ENCODE measurements at places on chromosomes 16 and 17.

- no peak for DNase-seq
These were observed 99.3 kb downstream of the METRNL start for GRCh38 chr17:83178533-83179304.

DNA sequence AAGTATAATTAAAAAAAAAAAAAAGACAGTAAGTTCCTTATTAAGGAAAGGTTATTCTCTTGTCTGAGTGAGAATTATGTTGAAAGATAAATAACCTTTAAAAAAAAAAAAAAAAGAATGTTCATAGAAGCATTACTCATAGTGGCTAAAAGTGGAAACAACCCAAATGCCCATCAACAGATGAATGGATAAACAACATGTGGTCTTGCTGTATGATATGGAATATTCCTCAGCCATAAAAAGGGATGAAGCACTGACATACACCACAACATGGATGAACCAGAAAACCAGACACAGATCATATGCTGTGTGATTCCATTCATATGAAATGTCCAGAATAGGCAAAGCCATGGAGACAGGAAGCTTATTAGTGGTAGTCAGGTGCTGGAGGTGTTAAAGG is 9.2 kb upstream of the CCNF start:
- DNase-seq = no peak

- DNase-seq = no peak
These were observed 707 bp upstream of the CACNB1 start for GRCh38 chr17:39198186-39198566.

DNA sequence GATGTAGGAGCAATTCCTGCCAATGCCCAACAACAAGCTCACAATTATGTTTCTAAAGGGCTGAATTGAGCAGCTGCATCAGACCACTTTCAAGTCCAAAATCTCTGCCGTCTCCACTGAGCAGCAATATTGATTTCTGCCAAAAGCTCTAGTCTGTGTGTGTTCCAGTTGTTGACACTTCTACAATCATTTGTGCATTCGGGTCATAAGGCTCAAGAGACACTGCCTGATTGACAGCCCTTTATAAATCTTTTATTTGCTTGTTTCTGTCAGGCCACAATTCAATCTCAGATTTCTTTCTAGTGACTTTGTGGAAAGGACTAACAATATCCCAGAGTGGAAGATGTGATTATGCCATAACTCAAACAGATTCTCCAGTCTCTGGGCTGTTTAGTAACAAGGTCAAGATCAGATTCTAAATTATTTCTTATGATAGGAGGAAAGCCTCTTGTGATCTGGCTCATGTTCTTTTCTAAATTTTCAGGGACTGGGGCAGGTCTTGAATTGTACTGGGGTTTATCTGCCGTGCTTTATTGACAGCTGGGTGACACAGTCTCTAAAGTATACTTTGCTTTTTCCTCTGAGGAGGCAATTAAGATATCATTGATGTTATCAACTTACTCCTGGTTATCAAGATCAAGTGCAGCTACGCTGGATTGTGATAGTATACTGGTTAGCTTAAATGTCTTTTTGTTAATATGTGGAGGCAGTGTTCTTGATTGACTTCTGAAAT is 377.1 kb downstream of the CNTNAP4 start:
- no peak for DNase-seq

GRCh38 chr17:64706224-64707049 is 44.3 kb upstream of the SMURF2 start:
- DNase-seq = no peak

DNA sequence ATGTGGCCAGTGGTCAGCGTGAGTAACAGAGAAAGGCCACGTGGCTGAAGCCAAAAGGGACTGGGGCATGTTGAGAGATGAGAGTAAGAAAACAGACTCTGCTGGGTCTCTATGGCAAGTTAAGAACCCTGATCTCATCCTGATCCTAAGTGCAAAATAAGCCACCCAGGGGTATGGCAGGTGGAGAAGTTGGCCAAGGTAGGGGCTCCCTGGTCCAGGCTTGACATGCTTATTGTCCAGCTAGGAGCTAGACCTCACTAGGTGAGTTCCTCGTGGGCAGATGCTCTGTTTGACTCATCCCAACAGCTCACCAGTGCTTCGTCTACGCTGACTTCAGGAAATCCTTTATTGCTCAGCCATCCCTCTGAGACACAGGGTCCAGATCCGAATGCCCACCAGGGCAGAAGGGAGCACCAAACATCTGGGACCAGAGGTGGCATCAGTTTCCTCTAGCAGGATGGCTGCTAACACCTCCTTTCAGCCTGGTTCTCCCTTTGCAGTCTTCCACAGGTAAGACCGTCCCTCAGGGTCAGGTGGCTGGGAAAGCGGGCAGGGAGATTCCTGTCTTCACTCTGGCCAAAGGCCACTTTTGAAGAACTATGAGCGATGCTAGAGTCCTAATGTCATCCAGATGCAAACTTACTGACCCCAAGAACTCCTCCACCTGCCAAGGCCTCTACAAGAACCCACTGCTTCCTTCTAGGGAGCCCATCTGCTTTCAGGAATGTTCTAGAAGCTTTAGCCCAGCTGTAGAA is 99.5 kb downstream of the CDYL2 start:
- no peak for DNase-seq

DNA sequence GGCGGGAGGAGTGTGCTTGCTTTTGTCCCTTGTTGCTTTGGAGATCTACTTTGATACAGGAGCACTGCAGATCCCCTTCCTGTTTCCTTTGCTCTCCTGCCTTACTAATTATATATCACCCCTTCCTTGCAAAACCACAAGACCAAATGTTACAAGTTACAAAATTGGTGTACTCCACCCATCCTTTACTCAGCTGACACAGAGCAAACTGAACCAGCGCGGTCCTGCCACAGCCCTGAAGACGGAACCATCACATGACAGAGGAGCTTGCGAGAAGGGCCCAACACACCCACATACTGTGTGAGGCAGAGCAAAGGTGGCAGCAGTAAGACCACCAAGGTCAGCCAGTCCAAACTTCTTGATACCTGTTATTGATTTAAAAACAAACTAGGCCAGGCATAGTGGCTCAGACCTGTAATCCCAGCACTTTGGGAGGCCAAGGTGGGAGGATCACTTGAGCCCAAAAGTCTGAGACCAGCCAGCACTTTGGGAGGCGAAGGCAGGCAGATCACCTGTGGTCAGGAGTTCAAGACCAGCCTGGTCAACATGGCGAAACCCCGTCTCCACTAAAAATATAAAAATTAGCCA is 33.2 kb downstream of the CYTH1 start:
- DNase-seq = peak; percentile 89

- DNase-seq = no peak
These were observed 144.7 kb downstream of the ENGASE start for GRCh38 chr17:79219208-79219935.

DNA sequence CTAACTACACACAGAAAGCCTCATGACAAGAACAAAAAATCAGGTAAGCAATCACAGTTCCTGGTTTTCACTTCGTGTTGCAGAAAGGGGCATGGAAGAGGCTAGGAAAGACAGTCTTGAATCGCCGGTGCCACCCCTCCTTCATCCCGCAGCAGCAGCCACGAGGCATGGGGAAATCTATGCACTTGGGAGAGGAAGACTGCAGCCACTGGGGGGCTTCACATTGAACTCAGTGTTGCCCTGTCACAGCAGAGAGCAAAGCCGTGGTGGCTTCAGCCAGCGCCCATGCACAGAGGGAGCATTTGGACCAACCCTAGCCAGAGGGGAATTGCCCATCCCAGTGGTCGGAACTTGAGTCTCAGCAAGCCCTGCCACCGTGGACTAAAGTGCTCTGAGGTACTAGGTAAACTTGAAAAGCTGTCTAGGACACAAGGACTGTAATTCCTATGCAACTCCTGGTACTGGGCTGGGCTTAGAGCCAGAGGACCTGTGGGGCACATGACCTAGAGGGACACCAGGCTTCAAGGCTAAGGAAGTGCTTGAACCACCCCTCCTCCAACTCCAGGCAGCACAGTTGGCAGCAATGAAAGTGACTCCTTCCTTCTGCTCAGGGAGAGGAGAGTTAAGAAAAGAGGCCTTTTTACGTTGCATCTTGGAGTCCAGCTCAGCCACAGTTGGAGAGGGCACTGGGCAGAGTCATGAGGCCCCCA is 35.2 kb upstream of the ATP2C2 start:
- DNase-seq = no peak

DNA sequence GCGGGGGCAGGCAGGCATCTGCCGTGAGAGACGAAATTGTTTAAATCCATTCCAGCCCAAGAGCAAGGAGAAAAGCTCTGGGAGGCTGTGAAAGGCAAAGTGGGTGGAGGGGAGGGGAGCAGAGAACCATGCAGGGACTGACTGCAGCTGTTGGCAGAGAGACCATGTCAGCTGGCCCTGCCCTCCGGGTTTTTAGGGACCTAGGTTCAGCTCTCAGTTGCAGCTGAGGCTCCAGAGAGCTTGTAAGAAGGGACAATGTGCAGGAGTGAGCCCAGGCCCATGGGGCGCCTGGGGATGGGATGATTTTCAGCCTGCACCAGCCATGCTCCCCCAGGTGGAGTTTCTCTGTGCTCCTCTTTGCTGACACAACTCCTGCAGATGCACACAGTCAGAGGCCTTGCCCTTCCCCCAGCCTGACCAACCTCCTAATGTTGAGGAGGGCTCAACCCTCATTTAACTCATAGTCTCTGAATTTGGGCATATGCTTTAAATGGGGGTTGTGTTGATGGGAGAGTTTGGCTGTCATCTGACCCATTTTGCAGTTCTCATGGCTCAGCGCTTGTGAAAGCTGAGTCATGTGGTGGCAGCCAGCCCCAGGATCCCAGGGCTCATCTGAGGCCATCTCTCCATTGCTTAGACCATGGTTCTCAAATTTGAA is 70.9 kb downstream of the PLXDC1 start:
- no peak for DNase-seq

DNA sequence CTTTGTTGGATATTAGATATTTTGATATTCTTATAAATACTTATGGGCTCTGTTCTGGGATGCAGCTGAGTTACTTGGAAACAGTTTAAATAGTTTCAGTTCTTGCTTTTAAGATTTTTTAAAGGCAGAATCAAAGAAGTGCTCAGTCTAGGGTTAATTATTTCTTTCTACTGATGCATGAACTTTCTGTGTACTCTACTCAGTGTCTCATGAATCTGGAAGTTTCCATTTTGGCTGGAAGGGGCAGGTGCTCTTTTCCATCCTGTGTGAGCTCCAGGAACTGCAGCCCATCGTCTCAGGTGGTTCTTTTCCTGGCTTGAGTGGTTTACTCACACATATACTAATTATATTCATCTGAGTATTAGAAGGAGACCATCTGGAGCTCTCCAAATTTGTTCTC is 61.1 kb upstream of the CPHXL start:
- no peak for DNase-seq

- DNase-seq = no peak
These were observed 4.4 kb upstream of the CSNK1D start for GRCh38 chr17:82277851-82278250.

- no peak for DNase-seq
These were observed 154.0 kb downstream of the ZNF423 start for GRCh38 chr16:49701789-49702494.

DNA sequence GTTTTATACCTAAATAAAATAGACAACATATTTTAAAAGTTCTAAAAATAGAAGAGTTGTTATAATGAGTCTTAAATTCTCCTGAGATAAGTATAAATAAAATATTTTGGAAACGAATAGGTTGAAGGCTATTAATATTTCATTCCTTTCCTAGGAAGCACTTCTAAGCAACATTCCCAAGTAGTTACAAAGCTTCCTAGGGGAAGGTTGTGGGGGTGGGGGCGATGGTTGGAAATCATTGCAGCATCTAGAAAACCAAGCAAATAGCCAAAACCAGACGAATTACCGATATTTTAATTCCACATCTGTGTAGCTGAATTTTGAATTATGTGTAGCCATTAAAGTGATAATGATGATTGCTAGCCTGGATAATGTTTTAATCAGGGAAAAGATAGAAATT is 26.9 kb downstream of the PTRH2 start:
- no peak for DNase-seq

Data from CD4-positive, alpha-beta T cell treated with Interleukin-10 for 1 hour (primary cell).